ENCODE measurements at places on chromosomes 16 and 17.

- DNase-seq: no peak
These were observed 2.8 kb upstream of the PMFBP1 start for GRCh38 chr16:72174726-72175125.

DNA sequence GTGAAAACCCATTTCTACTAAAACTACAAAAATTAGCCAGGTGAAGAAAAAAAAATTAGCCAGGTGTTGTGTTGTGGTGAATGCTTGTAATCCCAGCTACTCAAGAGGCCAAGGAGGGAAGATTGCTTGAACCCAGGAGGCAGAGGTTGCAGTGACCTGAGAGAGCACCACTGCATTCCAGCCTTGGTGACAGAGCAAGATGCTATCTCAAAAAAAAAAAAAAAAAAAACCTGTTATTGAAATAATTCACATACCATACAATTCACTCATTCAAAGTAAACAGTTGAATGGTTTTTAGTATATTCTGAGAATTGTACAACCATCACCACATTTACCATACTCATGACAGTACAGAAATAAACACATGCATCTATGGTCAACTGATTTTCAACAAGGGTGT is 31.0 kb downstream of the ZNRF1 start:
- DNase-seq: no peak

- no peak for DNase-seq
These were observed 11.0 kb upstream of the WIPI1 start for GRCh38 chr17:68468334-68468733.

DNA sequence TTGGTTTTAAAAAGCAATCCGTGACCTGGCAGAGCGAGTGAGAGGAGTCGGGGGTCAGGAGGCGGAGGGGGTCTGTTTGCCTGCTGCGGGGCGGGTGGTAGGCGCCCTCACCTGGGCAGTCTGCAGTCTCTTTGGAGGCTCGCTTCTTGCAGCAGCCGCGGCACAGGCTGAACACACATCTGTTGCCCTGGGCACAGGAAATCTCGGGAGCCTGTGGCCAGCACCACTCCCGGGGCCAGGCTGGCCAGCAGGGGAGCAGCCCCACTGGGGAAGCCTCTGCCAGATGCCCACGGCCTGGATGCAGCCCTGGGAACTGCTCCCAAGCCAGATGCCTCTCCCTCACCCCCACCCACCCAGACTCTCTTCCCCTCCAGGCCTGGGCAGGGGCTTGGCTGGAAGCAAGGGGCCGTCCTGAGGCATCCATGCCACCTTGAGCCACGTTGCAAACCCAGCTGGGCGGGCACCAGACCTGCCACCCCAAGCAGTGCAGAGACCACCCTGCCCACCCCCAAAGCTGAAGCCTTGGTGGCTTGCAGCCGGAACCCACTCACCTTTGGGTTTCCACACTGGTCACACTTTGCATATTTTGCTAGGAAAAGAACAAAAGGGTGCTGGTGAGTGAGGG is 6.6 kb downstream of the GPS1 start:
- DNase-seq: no peak

GRCh38 chr17:2406271-2406902 is 5.5 kb upstream of the MNT start:
- DNase-seq: no peak

GRCh38 chr17:82710499-82711232 is 5.8 kb upstream of the FN3KRP start:
- no peak for DNase-seq

DNA sequence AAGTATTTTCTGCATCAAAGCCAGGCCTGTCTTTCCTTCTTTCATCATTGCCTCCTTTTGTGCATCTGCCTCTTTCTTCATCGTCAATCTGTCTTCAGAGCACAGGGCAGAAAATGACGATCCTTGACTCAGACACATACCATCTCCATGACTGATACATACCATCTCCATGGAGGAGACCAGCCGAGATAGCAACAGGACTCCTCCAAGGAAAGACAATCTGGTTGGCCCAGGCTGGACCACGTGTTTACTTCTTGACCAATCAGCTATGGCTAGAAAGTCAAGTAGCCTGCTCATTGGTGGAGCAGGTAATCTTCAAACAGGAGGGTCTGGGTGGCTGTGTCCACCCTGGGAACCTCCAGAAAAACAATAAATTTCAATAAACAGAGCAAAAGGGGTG is 164.6 kb downstream of the CPPED1 start:
- DNase-seq: no peak

DNA sequence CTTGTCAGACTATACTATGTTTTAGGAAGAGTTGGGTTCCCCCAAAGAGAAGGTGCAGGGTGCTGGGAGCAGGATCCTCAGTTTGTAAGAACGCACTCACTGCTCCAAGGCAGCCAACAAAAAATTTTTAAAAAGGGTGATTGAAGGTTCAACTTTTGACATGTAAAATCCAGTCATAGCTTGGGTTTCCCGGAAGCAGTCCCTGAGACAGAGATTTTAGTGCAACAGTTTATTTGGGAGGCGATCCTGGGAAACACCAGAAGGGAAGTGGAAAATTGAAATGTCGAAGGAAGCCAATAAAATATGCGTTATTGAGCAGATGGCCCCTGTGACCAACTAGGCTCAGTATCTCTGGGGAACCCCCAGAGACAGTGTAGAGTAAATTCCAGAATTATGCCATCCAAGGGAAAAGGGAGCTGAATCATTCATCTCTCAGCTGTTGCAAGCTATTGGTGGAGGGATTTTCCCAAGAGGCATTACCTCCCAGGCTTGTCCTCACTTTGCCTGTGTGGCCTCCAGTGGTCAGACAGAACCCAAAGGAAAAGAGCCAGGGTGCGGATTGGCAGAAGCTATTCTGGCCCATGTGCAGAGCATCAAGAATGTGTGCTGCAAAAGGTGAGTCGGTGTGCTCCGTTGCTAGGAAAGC is 72.9 kb downstream of the HS3ST3B1 start:
- no peak for DNase-seq

DNA sequence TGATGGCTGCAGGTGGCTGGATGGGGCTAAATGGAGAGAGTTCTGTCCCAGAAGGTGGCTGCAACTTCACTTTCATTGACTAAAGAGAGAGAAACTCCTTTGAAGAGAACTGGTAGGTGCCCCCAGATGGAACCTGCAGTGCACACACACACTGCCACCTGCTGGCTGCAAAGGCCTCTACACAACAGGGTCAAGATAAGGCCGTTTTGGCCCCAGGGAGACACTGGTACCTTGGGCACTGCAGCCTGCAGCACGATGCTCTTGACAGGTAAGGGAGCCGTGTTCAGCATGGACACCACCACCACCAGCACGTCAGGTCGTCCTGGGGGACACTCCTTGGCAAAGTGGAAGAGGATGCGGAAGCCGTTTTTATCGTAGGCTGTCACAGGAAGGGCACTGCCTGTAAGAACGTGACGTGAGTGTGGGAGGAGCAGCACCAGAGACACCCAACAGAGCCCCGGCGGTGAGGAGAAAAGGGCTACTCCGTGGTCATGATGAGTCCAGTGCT is 22.7 kb downstream of the GGA3 start:
- no peak for DNase-seq

DNA sequence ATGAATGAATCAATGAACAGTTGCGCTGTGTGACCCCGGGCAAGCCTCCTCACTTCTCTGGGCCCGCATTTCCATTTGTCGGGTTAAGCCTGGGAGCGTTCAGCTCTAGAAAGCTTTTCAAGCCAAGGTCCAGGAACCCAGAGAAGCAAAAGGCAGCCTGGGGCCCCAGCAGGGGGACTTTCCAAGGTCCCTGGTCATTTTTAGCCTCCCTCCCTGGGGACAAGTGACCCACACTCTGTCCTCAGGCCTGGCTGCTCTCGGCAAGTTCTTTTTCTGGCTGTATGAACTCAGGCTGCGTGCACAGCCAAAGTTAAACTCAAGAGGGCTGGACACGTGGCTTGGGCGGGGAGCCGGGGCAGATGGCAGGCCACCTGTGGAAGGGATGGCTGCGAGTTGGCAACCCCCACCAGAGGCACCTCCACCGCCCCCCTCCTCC is 41.4 kb upstream of the CIBAR2 start:
- no peak for DNase-seq
